Activated CD4-positive, alpha-beta T cell treated with anti-CD3 and anti-CD28 coated beads, Interleukin-2, amount 50 U/mL, for 24 hours (primary cell): ENCODE measurements at places on chromosomes 1 and 21.
A peak's percentile ranks its signal among the peaks of the same experiment; 100 is the strongest.

DNA sequence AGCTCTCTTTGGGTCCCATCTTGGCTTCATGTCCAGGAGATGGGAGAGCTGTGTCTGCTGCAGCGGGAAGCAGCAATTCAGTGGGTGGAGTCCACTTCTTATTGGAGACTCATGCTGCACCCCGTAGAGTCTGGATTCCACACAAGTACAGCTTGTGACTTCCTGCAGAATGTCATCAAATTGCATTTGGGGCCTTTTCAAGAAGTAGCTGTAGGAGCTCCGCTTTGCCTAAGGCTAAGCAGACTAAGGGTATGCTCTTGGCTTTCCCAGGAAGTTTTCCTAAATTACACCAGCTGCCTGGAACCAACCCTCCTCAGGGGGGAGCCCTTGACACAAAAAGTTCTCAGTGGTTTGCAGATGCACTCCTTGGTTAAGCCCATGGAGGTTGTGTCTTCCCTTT, 5.7 kb upstream of the MOB3C start:
- DNase-seq = no peak

- DNase-seq = no peak
Measured at GRCh38 chr1:155070721-155071569, 7.4 kb downstream of the EFNA4 start.

DNA sequence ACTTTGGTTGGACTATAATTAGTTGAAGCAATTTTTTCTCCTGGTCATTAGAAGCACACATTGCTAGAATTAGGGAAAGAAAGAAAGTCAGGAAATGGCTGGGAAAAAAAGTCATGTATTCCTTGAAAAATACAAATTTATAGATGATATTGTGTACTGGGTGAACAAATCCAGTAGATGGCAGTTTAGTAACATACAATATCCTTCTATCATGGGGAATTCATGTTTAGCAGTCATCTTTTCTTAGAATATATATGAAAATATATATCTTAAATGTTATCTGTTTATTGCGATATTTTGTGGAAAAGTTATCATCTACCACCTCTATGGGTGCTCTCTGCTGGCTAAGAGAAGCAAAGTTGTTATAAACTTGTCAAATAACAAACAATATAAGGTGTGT, 13.1 kb upstream of the ZRANB2 start:
- no peak for DNase-seq

GRCh38 chr1:95057351-95057750, 15.4 kb downstream of the ALG14 start:
- no peak for DNase-seq

DNA sequence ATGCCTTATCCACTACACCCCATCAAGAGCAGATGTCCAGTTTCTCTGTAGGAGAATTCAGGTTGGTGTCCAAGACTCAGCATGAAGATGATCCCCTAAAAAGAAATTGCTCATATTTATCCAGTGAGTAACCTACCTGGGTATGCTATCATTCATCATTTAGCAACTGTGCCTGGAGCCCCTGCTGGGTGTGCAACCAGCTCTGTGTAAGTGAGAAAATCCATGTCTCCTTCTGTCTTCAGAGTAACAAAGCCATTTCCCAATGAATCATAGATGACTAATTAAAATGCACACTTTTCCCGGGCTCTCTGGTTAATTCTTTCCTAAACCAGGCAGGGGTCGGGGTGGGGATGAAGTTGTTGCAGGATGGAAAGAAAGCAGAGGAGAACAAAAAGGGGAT, 35.8 kb downstream of the OLFML3 start:
- no peak for DNase-seq

- no peak for DNase-seq
Measured at GRCh38 chr1:230661976-230662375, 19.7 kb downstream of the COG2 start.

GRCh38 chr1:220511179-220511578, 16.8 kb upstream of the MARK1 start:
- no peak for DNase-seq

GRCh38 chr21:39630191-39630591, 17.5 kb downstream of the B3GALT5 start:
- DNase-seq = no peak

DNA sequence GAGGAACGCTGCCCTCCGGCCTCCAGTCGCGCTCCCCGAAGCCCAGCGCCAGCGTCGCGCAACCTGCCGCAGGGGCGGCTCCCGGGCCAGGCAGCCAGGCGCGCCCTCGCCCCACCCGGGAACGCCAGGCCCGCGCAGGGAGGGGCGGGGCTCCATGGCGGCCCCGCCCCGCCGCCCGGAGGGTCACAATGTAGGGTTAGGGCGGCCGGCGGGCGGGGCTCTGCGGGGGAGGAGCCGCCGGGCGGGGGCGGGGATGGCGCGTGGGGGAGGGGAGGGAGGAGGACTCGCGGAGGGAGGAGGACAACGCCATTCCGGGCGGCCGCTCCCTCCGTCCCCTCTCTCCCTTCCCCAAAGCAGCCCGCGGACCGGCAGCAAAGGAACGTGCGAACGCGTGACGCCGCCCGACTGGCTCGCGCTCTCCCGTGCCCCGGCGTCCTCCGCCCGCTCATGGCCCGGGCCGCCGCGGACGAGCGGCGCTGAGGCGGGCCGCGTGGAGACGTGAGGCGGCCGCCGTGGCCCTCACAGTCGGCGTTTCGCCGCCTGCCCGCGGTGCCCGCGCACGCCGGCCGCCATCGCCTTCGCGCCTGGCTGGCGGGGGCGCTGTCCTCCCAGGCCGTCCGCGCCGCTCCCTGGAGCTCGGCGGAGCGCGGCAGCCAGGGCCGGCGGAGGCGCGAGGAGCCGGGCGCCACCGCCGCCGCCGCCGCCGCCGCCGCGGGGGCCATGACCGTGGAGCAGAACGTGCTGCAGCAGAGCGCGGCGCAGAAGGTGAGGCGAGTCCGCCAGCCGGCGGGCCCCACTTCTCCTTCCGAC, at the start of gene USP25:
Gene USP25 (plus strand): TSS at position 309 of the 810 bp plus-strand sequence. CDS start 412 bp downstream, at position 721.
- peak; percentile 71 for DNase-seq

GRCh38 chr1:224565186-224565585, 50.9 kb upstream of the CNIH3 start:
- DNase-seq = no peak

DNA sequence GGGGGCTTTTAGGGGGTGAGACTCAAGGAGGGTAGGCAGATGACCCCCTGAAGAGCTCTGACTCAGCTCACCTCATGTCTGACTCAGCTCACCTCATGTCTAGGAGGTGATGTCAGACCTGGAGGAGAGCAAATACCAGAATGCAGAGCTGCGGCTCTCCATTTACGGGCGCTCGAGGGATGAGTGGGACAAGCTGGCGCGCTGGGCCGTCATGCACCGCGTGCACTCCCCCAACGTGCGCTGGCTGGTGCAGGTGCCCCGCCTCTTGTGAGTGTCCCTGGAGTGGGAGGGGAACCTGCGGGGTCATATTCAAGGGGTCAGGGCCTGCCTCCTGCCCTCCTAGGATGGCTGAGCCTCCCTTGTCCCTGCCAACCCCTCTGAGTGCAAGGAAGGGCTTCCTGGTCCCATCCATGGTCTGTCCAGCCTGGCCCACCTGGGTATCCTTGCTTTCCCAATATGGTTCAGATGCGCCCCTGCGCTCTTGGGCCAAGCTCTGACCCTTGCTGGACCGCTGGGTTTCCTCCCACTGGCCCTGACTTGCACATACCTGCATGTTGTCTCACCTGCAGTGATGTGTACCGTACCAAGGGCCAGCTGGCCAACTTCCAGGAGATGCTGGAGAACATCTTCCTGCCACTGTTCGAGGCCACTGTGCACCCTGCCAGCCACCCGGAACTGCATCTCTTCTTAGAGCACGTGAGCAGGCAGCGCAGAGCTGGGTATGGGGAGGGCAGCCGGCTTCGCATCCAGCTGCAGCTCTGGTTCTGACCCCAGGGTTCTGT, 9.1 kb downstream of the AMPD2 start:
- DNase-seq = no peak

DNA sequence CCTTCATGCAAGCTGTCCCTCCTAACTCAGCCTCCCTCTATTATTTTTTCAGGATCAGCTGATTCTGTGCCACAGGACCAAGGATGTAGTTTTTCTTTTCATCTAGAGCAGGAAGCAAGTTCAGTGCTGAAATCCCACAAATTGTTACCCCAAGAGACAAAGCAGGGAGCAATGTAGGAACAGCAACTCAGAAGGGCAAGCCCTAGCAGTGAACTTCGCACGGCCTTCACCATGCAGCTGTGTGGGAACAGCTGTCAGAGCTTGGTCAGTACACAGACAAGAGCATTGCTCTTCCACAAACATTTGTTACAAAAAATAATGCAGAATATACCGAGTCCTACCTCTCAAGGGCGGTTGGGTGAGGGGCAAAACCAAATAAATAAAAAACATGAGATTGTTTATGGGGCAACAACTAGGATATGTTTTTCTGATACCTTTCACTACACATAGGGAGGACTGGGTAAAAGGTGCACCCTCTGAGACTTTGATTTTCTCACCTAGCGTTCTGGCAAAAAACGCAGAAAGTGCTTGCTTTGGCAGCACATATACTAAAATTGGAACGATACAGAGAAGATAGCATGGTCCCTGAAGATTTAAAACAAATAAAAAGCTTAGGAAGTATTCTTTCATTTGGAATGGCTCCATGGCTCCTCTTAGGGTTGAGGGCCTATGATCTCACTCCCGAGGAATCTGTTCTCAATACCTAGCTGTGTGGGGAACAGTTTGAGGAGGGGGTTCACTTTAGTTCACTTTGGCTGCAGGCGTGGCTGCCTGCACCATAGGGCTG, 37.1 kb upstream of the ANGPTL7 start:
- DNase-seq = no peak

GRCh38 chr1:204741440-204741839, 55.9 kb upstream of the LRRN2 start:
- DNase-seq = no peak

DNA sequence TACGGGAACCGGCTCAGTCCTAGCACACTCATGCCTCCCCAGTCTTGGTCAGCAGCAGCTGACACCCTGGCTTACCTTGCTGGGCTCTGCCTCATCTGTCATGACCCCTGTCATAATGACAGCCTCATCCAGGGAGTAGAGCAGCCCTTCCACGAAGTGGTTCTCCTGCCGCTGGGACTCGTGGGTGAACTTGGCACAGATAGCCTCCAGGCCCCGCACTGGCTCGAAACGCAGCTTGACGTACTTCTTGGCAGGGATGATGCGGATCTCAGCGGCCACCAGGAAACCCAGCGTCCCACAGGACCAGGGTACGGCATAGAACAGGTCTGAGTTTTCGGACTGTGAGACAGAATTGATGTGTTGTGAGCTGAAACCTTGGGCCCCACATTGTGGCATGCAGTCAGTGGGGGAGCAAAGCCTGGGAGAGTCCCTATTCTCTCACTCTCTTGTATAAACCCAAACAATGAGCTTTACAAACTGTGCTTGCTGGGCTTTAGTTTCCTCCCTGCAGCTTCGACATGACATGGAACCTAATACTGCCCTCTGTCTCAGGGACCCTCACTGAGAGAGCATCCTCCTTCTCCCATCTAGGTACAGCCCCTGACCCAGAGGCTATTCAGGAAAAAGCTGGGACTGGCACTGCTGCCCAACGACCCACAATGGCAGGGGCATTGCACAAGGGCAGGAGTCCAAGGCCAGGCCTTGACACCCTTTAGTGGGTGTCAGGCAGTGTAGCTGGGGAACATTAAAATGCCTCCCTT, 15.5 kb downstream of the DHCR24 start:
- DNase-seq = no peak

DNA sequence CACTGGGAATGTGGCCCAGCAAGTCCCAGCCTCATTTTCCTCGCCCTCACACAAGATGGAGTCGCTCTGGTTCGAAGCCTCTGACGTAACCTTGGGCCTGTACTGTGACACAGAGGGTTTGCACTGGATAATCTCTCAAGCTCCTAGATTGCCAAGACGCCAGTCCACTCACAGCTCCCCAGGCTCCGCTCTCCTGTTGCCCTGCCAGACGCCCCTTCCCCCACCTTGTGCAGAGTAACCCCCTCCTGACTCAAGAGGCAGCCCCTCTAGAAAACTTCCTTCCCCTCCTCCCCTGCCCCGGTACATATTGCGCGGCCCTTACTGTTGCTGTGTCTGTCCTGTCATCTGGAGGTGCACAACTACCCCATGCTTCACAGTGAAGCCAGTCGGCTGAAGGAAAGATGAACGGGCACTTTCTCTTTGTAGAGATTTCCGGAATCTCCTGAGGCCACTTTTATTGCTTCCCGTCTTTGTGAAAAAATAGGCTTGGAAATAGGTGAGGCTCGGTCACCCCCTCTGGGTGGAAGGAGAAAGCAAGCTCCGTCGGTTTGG, 981 bp upstream of the KIAA1614 start:
- no peak for DNase-seq

GRCh38 chr21:45629046-45629981, 14.2 kb upstream of the PCBP3 start:
- DNase-seq = no peak

GRCh38 chr1:155277902-155278688, 832 bp downstream of the HCN3 start:
- DNase-seq = peak; percentile 57

DNA sequence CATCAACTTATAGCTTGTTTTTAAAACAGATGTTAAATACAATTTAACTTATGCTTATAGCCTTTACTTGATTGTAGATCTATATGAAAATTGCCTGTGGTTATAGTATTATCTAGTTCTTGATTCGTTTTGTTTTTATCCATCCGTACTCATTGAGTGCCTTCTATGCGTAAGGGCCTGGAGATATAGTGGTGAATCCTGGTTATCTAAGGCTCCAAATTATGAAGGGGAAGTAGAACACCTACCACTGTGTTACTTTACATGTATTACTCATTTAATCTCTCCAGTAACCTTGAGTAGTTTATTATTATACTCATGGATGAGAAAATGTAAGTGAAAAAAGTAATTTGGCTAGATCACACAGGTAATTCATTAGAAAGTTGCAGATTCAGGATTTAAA, 121.8 kb downstream of the OSBPL9 start:
- DNase-seq = no peak

GRCh38 chr1:147756341-147756740, 4.1 kb downstream of the GJA5 start:
- DNase-seq = no peak

- DNase-seq = peak; percentile 69
Measured at GRCh38 chr1:167059045-167059808, 30.9 kb downstream of the GPA33 start.

- DNase-seq = no peak
Measured at GRCh38 chr1:86150553-86151055, 6.0 kb downstream of the COL24A1 start.

DNA sequence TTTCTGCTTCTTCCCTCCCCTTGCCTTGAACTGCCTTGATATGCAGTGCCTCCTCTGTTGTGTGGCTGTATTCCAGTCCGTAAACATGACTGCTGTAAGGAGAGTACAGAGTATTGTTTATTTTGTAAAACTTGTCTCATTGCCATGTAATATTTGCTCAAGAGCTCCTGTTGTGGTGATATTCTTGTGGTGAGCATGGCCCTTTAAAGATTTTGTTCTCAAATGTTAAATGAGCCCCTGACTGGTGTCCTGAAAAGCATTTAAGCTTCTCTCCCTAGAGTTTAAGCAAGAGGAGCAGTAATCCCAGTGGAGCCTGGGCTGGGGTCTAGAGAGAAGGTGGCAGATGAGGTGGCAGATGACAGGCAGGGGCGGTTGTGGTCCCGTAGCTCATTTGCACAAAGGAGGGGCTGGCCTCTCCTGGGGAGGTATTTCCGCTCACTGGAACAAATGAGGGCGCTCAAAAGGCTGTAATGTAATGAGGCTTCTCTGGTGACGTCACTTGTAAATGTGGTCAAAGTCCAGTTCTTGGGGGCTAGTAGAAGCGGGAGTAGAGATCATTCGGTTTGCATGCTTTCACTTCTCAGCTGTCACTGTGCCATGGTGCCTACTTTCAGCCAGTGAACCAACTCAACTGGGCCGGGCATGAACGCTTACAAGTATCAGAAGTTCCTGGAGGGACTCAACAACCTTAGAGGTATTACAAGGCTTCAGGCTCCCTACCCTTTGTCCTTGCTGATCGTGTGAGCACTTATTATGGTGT, 46.0 kb upstream of the MACF1 start:
- DNase-seq = no peak

- no peak for DNase-seq
Measured at GRCh38 chr1:59215766-59216291, 81.1 kb upstream of the FGGY start.
